ENCODE measurements at places on chromosomes 13 and 19. TPM values are rescaled to one million over a fixed set of nuclear protein-coding genes. Genes with fewer than 3 reads are reported as not detected.

DNA sequence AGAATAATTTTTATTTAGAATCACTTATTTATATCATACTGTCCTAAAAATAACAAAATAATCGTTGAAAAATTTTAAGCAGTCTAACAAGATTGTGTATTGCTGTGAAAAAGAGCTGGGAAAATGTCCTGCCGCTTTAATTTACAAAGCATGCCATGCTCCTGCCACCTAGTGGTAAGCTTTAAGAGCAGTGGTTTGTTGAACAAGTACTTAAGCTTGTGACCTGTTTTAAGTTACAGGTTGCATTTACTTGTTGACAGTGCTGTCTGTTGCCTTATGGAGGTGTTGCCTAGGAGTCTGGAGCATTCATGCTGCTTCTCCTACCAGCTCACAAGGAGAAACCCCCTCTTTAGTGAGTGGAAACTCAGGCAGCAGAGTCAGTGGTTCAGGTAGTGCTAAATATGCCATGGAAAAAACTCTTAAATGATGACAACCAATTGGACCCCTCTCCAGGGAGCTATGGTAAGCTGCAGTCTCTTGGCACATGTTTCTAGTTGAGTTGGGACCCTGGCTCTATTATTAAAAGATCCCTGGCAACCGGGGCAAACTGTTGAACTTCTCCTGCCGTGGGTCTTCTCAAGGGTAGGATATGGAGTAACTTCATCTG is 68.4 kb downstream of the SPATA13 start:
- no peak for DNase-seq

- peak; percentile 85 for DNase-seq
Observed at GRCh38 chr19:10812902-10813404, 23.1 kb downstream of the TMED1 start.

Gene LAIR1
- total RNA-seq = 111 TPM

DNA sequence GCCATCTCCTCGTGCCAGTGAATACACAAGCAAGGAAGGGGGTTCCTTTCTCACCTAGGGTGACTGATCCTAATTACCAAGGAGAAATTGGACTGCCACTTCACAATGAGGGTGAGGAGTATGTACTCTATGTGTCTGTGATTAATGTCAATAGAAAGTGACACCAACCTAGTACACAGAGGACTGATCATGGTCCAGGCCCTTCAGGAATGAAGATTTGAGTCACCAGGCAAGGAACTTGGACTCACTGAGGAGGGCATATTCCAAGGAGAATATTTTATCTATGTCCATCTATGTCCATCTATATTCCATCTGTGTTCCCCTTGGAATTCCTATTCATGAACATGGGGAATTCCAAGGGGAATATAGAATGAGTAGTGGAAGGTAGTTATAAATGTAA is 9.2 kb upstream of the ALOX5AP start:
- no peak for DNase-seq

DNA sequence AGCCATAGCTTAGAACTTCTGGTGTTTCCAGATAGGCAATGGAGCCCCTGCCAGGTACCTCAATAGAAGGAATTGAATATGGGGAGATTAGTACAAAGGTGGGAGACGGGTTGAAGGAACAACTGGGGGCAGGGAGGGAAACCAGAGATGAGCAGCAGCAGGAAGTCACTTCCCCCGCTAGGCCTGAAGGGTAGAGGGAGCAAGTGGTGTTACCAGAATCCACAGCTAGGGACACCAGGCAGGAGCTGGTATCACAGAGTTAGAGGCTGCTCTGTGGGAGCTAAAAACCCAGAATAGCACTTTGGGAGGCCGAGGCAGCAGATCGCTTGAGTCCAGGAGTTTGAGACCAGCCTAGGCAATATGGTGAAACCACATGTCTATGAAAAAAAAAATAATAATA is 15.3 kb upstream of the HNRNPUL1 start:
- DNase-seq = no peak

DNA sequence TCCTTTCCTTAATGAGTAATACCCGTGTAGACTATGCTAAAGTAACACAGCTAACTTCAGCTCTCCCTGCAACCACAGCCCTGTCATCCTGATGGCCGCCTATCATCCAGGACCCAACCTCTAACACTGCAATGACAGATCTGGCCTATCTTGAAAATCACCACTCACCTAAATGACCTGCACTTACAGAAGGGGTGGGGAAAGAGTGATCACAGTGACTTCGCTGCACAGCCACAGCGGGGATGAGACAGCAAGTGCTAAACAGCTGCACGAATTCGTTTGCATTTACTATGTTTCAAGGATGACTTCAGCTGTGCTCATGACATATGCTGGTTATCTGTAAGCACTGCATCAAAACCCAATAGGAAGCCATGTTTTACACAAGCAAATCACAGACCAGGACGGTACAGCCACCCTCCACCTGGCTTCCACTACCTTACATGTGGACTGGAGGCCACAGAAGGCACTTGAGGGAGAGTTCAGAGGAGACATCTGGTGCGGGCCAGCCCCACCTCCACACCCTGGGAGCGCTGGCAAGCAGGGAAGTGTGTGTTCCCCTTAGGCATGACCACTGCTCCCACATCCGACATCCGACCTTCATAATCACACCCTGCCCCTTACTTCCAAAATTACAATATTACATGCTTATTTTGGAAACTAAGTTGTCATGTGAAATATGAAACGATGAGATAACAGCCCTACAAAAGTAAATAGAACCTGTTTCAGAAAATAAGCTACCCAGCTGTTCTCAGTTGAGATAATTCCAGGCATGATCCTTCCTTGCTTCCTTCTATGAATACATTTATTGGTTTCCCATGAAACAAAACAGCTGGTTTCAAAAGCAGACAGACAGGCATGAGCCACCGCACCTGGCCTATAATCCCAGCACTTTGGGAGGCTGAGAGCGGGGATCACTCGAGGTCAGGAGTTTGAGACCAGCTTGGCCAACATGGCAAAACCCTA is 95.7 kb downstream of the STK24 start:
- DNase-seq = no peak

- DNase-seq = peak; percentile 84
Observed at GRCh38 chr13:105139380-105140285, 1395.8 kb downstream of the EFNB2 start.

DNA sequence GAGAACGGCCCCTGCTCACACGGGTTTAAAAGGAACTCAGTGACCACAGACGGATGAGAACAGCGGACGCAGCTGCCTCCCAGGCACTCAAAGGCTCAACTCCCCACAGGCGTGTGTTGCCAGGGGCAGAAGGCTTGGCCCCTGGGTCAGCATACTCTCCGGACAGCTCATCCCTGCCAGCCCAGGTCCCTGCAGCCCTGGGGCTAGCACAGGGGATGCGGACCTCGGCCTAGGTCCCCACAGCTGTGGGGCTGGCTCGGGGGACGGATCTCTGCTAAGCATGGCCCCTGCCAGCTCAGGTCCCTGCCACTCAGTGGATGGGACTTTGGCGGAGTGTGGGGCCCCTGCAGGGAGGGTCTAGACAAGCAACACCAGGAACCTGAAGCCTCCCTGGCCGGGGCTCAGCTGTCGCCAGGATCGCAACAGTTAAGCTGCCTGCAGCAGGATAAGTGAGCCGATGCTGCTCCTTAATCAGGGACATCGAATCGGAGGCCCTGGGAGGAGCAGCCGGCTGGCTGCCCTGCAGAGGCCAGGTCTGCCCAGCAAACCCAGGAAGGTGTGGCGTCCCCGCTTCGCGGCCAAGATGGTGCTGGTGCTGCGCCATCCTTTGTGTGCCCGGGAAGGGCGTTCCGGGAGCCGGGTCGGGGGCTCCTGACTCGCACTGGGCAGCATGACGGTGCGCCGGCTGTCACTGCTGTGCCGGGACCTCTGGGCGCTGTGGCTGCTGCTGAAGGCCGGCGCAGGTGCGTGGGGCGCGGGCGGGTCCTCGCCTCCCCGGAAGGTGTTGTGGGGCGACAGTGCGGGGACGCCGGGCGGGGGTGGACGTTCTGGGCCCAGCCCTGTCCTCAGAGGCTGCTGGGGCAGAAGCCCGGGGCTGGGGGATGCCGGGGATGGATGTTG is 32.5 kb downstream of the MCF2L start:
- DNase-seq = no peak

DNA sequence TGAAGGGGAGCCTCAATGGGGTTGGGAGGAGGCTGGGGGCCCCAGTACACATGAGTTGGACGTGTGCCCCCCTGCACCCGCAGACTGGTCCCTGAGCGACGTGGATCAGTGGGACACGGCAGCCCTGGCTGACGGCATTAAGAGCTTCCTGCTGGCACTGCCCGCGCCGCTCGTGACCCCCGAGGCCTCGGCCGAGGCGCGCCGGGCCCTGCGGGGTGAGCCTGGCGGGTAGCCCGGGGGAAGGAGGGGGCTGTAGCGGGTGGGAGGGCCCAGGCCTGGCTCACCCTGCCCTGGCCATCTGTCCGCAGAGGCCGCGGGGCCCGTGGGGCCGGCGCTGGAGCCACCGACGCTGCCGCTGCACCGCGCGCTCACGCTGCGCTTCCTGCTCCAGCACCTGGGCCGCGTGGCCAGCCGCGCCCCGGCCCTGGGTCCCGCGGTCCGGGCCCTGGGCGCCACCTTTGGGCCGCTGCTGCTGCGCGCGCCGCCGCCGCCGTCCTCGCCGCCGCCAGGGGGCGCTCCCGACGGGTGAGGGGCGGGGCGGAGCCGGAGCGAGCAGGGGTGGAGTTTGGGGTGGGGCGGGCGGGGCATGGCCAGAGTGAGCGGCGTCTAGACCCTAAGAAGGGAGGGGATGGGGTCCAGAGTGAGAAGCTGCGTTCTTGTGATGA is 8.1 kb downstream of the PIK3R2 start:
- peak; percentile 96 for DNase-seq

DNA sequence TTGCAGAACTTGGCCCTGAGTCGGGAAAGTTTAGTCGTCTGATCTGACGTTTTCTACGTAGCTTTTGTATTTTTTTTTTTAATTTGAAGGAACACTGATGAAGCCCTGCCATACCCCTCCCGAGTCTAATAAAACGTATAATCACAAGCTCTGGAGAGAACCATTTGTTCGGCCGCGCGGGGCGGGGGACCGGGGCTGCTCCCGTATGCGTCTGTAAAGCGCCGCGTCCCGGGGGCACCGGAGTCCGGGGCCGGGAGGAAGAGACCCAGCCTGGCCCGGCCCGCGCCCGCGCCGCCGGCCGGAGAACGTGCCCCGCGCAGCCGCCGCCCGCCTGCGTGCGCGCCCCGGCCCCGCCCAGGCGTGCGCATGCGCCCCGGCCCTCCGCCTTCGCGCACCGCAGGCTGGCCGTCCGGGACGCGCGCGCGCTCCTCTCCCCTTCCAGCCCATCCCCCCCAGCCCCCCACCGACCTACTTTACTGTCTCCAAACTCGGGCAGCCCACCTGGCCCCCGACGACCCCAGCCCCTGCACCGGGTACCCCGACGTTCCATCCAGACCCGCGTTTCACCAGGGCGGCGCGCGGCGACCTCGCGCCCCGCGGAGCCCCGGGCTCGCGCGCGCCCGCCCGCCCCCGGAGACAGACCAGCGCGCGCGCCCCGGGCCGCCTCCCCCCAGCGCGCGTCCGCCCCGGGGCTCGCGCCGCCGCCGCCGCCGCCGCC is 785 bp upstream of the USF2 start:
- peak; percentile 95 for DNase-seq

- no peak for DNase-seq
Observed at GRCh38 chr19:16293118-16294091, 31.2 kb upstream of the KLF2 start.

GRCh38 chr13:49084961-49085360 is 109.2 kb downstream of the FNDC3A start:
- DNase-seq = no peak

Gene IFI30
- total RNA-seq = 269 TPM

DNA sequence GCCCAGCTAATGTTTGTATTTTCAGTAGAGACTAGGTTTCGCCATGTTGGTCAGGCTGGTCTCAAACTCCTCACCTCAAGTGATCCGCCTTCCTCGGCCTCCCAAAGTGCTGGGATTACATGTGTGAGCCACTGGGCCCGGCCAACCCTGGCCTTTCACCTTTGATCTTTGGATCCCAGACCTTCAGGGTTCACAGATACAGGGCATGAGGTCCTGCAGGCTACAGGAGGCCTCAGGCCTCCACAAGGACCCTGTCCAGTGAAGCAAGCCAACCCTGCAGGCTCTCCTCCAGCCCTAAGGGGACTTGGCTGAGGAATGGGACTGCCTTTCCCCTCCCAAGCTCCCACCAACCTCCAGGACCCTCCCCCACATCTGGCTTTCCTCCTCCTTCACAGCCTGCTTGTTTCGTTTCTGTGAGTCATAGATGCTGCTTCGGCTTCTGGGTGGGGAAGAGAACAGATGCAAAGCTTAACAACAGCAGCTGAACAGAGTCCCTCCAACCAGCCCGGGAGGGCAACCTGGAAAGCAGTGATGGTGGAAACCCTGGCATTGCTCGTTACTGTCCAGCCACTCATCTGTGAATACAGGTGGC is 11.8 kb downstream of the ARHGEF18 start:
- DNase-seq = no peak

GRCh38 chr19:35365303-35365702 is 5.6 kb upstream of the GPR42 start:
- no peak for DNase-seq

Gene NMRK2
- total RNA-seq = not detected

Gene ZNF571
- 9.4 TPM for total RNA-seq

Gene AMER2
- total RNA-seq = not detected

DNA sequence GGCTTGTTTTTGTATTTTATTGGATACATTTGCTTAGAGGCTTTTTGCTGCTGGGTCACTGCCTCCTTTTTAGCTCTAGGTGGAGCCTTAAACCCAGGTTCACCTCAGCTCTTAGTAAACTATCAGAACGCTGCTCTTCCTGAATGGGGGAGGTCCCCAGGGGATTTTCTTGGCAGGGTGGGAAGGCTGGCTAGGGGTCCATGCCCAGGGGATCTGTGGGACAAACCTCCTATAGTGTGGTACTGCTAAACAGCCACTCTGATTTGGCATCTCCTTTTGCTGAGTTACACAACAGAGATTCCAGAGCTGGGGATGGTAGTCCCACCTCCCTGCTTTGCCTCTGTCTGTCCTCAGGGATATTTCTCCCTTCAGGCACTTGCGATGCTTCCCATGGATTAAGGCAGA is 204.9 kb downstream of the ZIC5 start:
- DNase-seq = no peak

Gene POGLUT2
- total RNA-seq = 5.5 TPM

Gene PLEKHF1
- 16.4 TPM for total RNA-seq

Measured in spleen (tissue), 13 donors.